Left lung (tissue), 14 donors: ENCODE measurements at places on chromosomes 4 and X. TPM values are rescaled to one million over a fixed set of nuclear protein-coding genes. Genes with fewer than 3 reads are reported as not detected.

POU3F4 gene
- not detected for total RNA-seq

ADRA2C gene
- total RNA-seq: 1.4 TPM

- no peaks in the 10 kb centered on the region for H3K27me3 ChIP-seq
- H3K4me3 ChIP-seq: no peak overlapping the region
- H3K27ac ChIP-seq: no peak overlapping the region
- H3K4me1 ChIP-seq: peaks cover 5% of the 10 kb centered on the region
- H3K36me3 ChIP-seq: peaks cover 17% of the 10 kb centered on the region
Measured at GRCh38 chr4:7793186-7793585, 146.5 kb downstream of the AFAP1 start.

GLRB gene
- total RNA-seq: 7.2 TPM

- no peaks in the 10 kb centered on the region for H3K36me3 ChIP-seq
- DNase-seq: no peak
Measured at GRCh38 chr4:180567080-180567479, 1676.1 kb upstream of the TENM3 start.

DNA sequence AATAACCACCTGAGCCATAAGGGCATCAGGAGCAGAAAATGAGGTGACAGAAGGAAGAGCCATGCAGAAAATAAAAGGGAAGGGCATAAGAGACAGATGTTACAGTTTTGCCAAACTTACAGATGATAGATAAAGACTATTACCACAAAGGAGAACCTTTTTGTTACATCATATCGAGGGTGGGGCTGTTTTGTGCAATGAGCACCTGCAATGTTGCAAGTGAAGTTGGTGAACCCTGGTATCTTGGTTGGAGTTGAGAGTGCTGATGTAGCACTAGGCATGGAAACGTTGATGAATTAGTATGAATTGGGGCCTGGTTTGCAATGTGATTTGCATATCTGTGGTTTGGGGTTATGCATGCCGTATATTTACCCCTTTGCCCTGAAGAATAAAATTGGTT, 119.8 kb upstream of the TEX13D start:
- no peaks in the 10 kb centered on the region for H3K4me1 ChIP-seq
- H3K4me3 ChIP-seq: no peak overlapping the region
- no peak overlapping the region for H3K27ac ChIP-seq
- no peaks in the 10 kb centered on the region for H3K36me3 ChIP-seq
